Sigmoid colon (tissue), 7 donors: ENCODE measurements at places on chromosomes 2 and 18. TPM values are rescaled to one million over a fixed set of nuclear protein-coding genes. Genes with fewer than 3 reads are reported as not detected.

GRCh38 chr2:75500633-75501032 is 60.1 kb downstream of the EVA1A start:
- H3K36me3 ChIP-seq = no peaks in the 10 kb centered on the region
- H3K4me3 ChIP-seq = no peak overlapping the region
- no peaks in the 10 kb centered on the region for H3K27me3 ChIP-seq
- H3K4me1 ChIP-seq = no peaks in the 10 kb centered on the region

DNA sequence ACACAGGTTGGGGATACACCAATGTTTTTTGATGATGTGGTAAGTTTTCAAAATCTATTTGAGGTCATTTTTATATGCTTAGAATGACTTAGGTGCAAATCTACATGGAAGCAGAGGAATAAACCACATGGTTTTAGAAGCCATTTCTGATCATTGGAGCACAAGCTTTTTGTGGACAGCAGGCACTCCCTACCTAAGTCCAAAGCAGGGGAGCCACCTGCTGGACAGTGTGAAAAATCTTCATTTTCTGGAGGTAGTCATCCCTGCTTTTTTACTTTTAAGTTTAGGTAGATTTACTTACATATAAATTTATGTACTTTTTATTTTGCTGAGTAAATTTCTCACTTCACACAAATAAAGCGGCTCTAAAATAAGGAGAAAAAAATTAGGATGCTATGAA is 323.2 kb downstream of the PLCL1 start:
- no peaks in the 10 kb centered on the region for H3K27me3 ChIP-seq
- no peak for DNase-seq
- no peaks in the 10 kb centered on the region for H3K36me3 ChIP-seq
- no peak overlapping the region for H3K4me3 ChIP-seq

GRCh38 chr2:112095681-112096080 is 40.6 kb downstream of the TMEM87B start:
- DNase-seq = no peak
- peaks cover 25% of the 10 kb centered on the region for H3K36me3 ChIP-seq
- no peak overlapping the region for H3K27ac ChIP-seq
- H3K4me1 ChIP-seq = no peaks in the 10 kb centered on the region
- H3K27me3 ChIP-seq = no peaks in the 10 kb centered on the region

- DNase-seq = no peak
- H3K27ac ChIP-seq = no peak overlapping the region
- H3K4me1 ChIP-seq = no peaks in the 10 kb centered on the region
- H3K4me3 ChIP-seq = no peak overlapping the region
- H3K36me3 ChIP-seq = no peaks in the 10 kb centered on the region
- no peaks in the 10 kb centered on the region for H3K27me3 ChIP-seq
These were observed 56.8 kb downstream of the MYO1B start for GRCh38 chr2:191301971-191302370.

GRCh38 chr2:138949517-138949916 is 169.3 kb upstream of the NXPH2 start:
- no peak overlapping the region for H3K27ac ChIP-seq
- H3K27me3 ChIP-seq = no peaks in the 10 kb centered on the region
- no peaks in the 10 kb centered on the region for H3K36me3 ChIP-seq
- H3K4me1 ChIP-seq = peaks cover 15% of the 10 kb centered on the region
- H3K4me3 ChIP-seq = no peak overlapping the region

GRCh38 chr2:230998882-230999281 is 3.0 kb downstream of the SPATA3 start:
- peaks cover 16% of the 10 kb centered on the region for H3K27me3 ChIP-seq
- no peak overlapping the region for H3K27ac ChIP-seq
- H3K4me3 ChIP-seq = no peak overlapping the region
- H3K4me1 ChIP-seq = no peaks in the 10 kb centered on the region
- no peaks in the 10 kb centered on the region for H3K36me3 ChIP-seq
- DNase-seq = no peak

DNA sequence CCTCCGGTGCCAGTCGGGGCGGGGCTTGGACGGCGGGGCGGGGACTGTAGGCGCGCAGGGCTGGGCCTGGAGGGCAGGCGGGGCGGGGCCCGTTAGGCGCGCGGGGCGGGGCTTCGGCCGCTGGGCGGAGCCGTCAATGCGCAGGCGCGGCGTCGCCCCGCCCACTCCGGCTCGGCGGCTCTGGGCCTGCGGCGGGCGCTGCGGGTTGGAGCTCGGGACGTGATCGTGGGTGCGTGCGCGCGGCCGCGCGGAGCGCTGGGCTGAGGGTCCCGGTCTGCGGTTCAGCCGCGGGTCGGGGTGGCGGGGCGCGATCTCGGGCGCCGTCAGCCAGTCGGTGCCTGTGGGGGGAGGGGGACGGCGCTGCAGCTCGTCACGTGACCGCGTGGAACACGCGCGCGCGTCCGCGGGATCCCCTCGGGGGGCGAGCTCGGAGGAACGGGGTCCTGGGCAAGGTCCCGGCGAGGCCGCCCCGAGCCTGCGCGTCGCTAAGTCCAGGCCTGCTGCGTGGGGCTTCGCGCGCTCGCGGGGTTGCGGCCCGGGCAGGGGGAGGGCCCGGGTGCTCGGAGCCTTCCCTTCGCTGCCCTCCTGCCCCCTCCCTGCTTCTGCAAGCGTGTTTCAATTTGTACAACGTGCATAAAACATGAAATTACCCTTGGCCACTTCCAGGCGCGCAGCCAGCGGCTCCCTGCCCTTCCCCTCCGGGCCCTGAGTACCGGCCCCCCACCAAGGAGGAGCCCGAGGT is at the start of gene D2HGDH:
Gene D2HGDH, plus strand, starts transcription at position 164 of the 742 bp plus-strand sequence. CDS start 595 bp downstream, outside the sequence.
- DNase-seq = peak; percentile 97
- H3K4me3 ChIP-seq = peak within 1 kb of the TSS; percentile 82
- H3K27me3 ChIP-seq = no peaks in the 10 kb centered on the region
- peaks cover 22% of the 10 kb centered on the region for H3K4me1 ChIP-seq

GRCh38 chr2:38138996-38139395 is 63.0 kb upstream of the CYP1B1 start:
- H3K4me3 ChIP-seq = no peak overlapping the region
- no peaks in the 10 kb centered on the region for H3K36me3 ChIP-seq
- no peak for DNase-seq
- H3K27me3 ChIP-seq = no peaks in the 10 kb centered on the region

DNA sequence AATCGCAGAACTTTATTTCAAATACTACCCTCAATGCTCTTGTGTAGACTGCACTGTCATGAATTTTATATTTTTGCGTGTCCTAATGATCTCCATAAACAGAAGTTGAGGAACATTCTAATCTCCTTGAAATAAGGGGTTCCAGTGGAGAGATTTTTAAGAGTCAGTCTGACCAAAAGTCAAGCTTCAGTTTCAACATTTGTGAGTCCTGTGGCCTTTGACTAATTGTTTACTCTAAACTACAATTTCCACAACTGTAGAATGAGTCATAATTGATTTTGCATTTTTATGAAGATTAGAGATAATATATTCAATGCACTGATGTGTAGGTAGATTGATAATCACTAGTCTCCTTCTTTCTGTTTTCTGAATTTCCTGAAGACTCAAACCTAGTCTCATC is 720.3 kb upstream of the ID2 start:
- H3K27ac ChIP-seq = no peak overlapping the region
- no peaks in the 10 kb centered on the region for H3K4me1 ChIP-seq
- no peak overlapping the region for H3K4me3 ChIP-seq
- no peaks in the 10 kb centered on the region for H3K36me3 ChIP-seq

GRCh38 chr18:80189531-80189865 is 57.8 kb downstream of the PARD6G start:
- H3K4me3 ChIP-seq = no peak overlapping the region
- no peak for DNase-seq
- no peaks in the 10 kb centered on the region for H3K27me3 ChIP-seq

DNA sequence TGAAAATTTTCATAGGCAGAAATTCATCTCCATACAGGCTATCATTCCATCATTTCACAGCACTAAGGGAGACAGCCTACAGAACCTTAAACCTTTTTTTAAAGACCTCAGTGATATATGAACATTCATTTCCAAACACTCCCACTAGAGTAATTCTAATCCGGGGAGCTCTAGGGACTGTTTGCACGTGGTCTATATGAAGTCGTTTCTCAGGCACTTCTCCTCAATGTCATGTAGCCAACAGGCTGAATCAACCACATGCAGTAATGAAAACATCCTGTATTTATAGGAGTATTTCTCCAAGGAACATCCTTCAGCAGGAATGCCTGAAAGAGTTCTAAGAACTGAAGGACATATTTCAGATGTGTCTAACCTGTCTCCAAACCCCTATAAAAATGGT is 97.3 kb upstream of the CREB1 start:
- no peak for DNase-seq
- no peak overlapping the region for H3K27ac ChIP-seq
- H3K36me3 ChIP-seq = no peaks in the 10 kb centered on the region
- no peaks in the 10 kb centered on the region for H3K27me3 ChIP-seq
- no peak overlapping the region for H3K4me3 ChIP-seq

GRCh38 chr18:25239581-25240419 is 112.2 kb downstream of the ZNF521 start:
- no peak overlapping the region for H3K4me3 ChIP-seq
- peak overlapping the region; percentile 2 for H3K27ac ChIP-seq
- no peaks in the 10 kb centered on the region for H3K4me1 ChIP-seq
- no peak for DNase-seq
- no peaks in the 10 kb centered on the region for H3K27me3 ChIP-seq

GRCh38 chr18:54119524-54120019 is 104.9 kb downstream of the MBD2 start:
- H3K4me3 ChIP-seq = no peak overlapping the region
- H3K4me1 ChIP-seq = no peaks in the 10 kb centered on the region
- H3K27ac ChIP-seq = no peak overlapping the region
- H3K27me3 ChIP-seq = no peaks in the 10 kb centered on the region
- H3K36me3 ChIP-seq = no peaks in the 10 kb centered on the region

GRCh38 chr2:11676640-11677039 is 6.6 kb upstream of the NTSR2 start:
- H3K27me3 ChIP-seq = peaks cover 37% of the 10 kb centered on the region
- no peaks in the 10 kb centered on the region for H3K4me1 ChIP-seq
- no peak overlapping the region for H3K4me3 ChIP-seq
- no peaks in the 10 kb centered on the region for H3K36me3 ChIP-seq
- DNase-seq = peak; percentile 36

- H3K27ac ChIP-seq = peak overlapping the region; percentile 99
- H3K4me1 ChIP-seq = peaks cover 55% of the 10 kb centered on the region
- H3K4me3 ChIP-seq = peak overlapping the region; percentile 83
- H3K36me3 ChIP-seq = peaks cover 20% of the 10 kb centered on the region
- no peaks in the 10 kb centered on the region for H3K27me3 ChIP-seq
These were observed 16.9 kb downstream of the C2orf74 start for GRCh38 chr2:61178603-61179545.

DNA sequence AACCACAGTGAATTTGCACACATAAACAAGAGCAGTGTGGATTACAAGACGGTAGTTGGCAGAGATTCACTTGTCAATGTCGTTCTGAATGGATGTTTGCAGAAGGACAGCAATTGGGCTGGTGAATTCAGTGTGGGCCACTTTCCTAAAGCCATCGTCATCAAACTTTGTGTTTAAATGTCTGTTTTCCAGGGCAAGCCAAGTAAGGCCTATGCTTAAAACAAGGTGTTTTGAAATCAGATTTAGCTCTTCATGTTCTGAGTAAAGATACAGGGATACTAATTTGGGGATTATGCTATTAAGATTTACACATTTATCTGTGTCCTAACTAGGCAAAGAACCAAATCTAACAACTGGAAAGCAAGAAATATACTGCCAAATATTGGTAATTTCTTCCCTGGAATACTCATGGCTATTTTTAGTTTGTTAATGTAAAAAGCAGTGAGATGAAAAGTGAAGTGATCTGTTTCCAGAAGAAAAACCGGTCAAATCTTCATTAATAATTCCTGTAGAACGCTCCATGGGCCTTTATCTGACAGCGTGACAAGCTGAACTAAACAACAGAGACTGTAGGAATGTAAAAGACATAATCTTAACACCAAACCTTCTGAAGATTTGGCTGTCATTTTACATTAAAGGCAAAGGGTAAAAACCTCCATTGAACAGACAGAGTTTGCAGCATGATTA is 175.7 kb downstream of the ICOS start:
- H3K36me3 ChIP-seq = no peaks in the 10 kb centered on the region
- peak overlapping the region; percentile 45 for H3K27ac ChIP-seq
- H3K4me3 ChIP-seq = no peak overlapping the region
- H3K27me3 ChIP-seq = no peaks in the 10 kb centered on the region
- DNase-seq = no peak

- H3K36me3 ChIP-seq = peaks cover 5% of the 10 kb centered on the region
- H3K4me3 ChIP-seq = no peak overlapping the region
- H3K27ac ChIP-seq = no peak overlapping the region
- peak; percentile 45 for DNase-seq
- H3K4me1 ChIP-seq = no peaks in the 10 kb centered on the region
These were observed 93.5 kb downstream of the DYSF start for GRCh38 chr2:71546777-71547281.

- no peak overlapping the region for H3K4me3 ChIP-seq
- H3K36me3 ChIP-seq = no peaks in the 10 kb centered on the region
- no peaks in the 10 kb centered on the region for H3K27me3 ChIP-seq
- no peaks in the 10 kb centered on the region for H3K4me1 ChIP-seq
- DNase-seq = no peak
These were observed 127.3 kb upstream of the NYAP2 start for GRCh38 chr2:225272173-225272572.

DNA sequence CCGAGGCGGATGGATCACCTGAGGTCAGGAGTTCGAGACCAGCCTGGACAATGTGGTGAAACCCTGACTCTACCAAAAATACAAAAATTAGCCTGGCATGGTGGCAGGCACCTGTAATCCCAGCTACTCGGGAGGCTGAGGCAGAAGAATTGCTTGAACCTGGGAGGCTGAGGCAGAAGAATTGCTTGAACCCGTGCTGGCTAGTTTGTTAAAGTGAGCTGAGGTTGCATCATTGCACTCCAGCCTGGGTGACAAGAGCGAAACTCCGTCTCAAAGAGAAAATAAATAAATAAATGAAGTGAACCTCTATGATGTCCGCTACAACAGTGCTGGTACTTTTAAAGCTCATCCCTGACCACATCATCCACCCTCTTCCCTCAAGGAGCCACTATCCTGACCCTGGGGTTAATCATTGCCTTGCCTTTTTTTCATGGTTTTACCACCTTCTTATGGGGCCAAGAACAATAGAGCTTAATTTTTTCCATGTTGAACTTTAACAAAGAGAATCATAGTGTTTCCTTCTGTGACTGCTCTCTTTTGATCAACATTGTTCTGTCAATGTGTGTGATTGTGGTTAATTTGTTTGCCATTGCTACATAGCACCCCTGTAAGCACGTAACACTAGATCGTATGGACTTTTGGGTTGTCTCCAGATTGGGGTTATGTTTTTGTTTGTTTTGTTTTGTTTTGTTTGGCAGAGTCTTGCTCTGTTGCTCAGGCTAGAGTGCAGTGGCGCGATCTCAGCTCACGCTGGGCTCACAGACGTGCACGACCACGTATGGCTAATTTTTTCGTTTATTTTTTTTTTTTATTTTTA is 17.1 kb upstream of the ATRAID start:
- H3K4me3 ChIP-seq = no peak overlapping the region
- H3K36me3 ChIP-seq = no peaks in the 10 kb centered on the region
- H3K4me1 ChIP-seq = no peaks in the 10 kb centered on the region
- no peaks in the 10 kb centered on the region for H3K27me3 ChIP-seq

CROCC2 gene
- not detected for total RNA-seq

CAPN13 gene
- not detected for total RNA-seq

VWA3B gene
- total RNA-seq = 0.55 TPM

LONRF2 gene
- total RNA-seq = 17.1 TPM

DSEL gene
- 14.3 TPM for total RNA-seq

GKN2 gene
- not detected for total RNA-seq

CLEC4F gene
- not detected for total RNA-seq
